H54 (cell line): ENCODE measurements at places on chromosomes 5 and 9.

DNA sequence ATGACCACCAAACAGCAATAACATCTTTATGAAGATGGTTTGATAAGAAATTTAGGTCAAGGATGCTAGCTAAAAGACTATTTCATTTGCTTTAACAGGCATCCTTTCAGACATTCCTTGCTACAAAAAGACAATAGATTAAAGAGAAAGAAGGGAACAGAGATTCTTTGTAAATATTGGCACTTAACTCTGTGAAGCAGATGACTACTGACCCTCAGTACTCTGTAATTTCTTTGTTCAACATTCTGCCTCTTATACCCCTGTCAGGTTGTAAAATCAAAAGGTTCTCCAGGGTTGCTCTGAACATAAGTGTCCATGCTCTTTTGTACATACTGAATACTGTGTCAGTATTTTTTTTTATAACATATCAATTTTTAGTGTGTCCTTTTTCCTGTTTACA, 610.6 kb upstream of the GRAMD2B start:
- DNase-seq: no peak

- DNase-seq: peak; percentile 84
These were observed 81.9 kb upstream of the RARS1 start for GRCh38 chr5:168404365-168404764.

- no peak for DNase-seq
These were observed 18.7 kb upstream of the RASGRF2 start for GRCh38 chr5:80941496-80941895.

- no peak for DNase-seq
These were observed 40.2 kb downstream of the ACO1 start for GRCh38 chr9:32424616-32425015.

DNA sequence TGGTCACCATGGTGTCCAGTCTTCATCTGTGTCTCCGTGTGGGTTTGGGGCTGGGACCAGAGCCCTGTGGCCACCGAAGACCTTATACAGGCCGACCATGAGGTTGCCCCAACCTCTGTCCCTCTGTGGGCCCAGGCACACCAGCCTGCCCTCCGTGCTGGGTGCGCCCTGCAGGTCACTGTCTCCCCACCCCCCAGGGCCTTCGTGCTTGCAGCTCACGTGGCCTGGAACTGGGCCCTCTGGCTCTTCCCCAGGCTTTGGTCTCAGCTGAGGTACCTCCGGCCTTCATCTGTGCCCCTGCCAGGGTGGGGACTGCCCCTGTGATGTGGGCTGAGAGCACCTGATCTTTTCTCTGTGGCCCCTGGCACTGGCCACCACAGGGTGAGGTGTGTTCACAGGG, 92.1 kb downstream of the RXRA start:
- DNase-seq: no peak

- DNase-seq: no peak
These were observed 64.7 kb downstream of the GDA start for GRCh38 chr9:72213906-72214305.

- no peak for DNase-seq
These were observed 4.5 kb downstream of the MAMDC4 start for GRCh38 chr9:136856541-136857141.

GRCh38 chr5:109574985-109575384, 114.7 kb upstream of the MAN2A1 start:
- no peak for DNase-seq
